Fibroblast of skin of abdomen (primary cell): ENCODE measurements at places on chromosomes 7 and 10.

GRCh38 chr7:107641676-107642075 lies 19.0 kb upstream of the SLC26A4 start:
- DNase-seq, result no peak

GRCh38 chr10:52064084-52064845 lies 249.8 kb upstream of the DKK1 start:
- no peak for DNase-seq

GRCh38 chr10:7458556-7458955 lies 47.7 kb upstream of the SFMBT2 start:
- peak; percentile 57 for DNase-seq

DNA sequence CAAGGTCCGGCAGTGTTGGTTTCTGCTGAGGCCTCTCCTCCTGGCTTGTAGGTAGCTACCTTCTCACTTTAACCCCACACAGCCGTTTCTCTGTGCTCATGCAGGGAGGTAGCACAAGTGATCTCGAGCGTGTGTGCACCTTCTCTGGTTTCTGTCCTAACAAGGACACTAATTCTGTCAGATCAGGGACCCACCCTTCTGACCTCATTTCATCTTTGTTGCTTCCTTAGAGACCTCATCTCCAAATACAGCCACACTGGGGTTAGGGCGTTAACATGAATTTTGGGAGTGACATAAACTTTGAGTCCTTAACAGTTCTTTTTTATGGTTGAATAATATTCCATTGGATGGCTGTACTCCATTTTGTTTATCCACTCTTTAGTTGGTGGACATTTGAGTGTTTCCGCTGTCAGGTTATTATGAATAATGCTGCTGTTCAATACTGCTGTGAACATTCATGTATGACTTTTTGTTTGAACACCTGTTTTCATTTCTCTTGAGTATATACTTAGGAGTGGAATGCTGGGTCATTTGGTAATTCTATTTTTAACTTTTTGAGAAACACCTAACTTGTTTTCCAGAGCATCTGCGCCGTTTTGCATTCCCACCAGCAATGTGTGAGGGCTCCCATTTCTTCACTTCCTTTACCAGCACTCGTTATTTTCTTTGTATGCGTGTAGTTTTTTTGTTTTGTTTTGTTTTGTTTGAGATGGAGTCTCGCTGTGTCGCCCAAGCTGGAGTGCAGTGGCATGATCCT lies 57.5 kb downstream of the LCOR start:
- DNase-seq, result no peak

GRCh38 chr7:47382200-47382599 lies 199.7 kb downstream of the TNS3 start:
- no peak for DNase-seq

GRCh38 chr10:12603766-12604470 lies 254.6 kb downstream of the CAMK1D start:
- DNase-seq, result no peak

DNA sequence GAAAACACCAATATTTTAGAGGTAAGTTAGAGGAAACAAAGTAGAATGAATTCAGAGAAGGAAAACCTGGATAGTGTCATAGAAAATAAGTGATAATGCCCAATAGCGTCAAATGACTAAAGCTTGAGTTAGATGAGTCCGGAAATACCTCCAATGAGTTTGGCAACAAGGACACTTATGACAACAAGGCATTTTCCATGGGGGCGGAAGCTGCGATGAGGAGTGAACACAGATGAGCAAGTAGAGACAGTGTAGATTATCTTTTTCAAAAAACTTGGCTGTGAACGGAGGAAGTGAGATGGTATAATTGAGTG lies 383 bp upstream of the R3HCC1L start:
- DNase-seq, result no peak

DNA sequence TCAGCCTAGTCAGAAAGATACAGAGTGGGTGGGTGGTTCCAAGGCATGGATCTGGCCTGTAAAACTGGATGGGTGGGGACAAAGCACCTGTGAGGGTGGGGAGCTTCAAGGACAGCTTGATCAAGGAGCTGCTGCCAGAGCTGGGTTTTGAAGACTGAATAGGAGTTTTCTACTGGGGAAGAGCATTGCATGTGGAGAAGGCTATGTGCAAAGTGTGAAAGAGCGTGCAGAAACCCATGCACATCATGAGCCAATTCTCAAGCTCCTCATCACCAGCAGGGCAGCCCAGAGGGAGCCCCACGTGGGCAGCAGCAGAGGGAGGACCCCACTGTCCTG lies 58.6 kb downstream of the PDGFA start:
- DNase-seq, result no peak

DNA sequence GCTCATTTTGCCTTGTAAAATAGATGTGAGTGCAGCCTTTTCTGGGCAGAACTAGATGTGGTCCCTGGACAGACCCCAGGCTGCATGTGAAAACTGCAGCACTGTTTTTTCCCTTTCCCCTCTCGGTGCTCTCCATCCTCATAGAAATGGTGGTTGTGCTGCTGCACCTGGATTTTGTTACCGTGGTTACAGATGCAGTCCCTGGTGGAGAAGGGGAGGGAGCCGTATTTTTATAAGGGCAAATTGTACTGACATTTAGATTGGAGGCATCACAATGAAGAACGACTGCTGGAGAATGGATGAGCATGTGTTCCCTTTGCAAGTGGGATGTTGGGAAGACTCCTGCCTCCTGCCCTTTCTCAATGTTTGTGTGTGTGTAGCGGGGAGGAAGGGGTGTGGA lies 469.9 kb downstream of the CCSER2 start:
- DNase-seq, result no peak
